Stimulated activated CD8-positive, alpha-beta memory T cell treated with anti-CD3 and anti-CD28 coated beads, Interleukin-4, amount 100 ng/mL, for 1 hour (primary cell): ENCODE measurements at places on chromosomes 3 and 15.

- DNase-seq = no peak
Observed at GRCh38 chr3:29486096-29486495, 205.2 kb downstream of the RBMS3 start.

GRCh38 chr3:102530415-102531181 lies 95.8 kb downstream of the ZPLD1 start:
- DNase-seq = no peak

- no peak for DNase-seq
Observed at GRCh38 chr15:76968306-76968705, 26.6 kb upstream of the PSTPIP1 start.

- no peak for DNase-seq
Observed at GRCh38 chr3:131387796-131388489, 6.4 kb downstream of the NUDT16 start.

- no peak for DNase-seq
Observed at GRCh38 chr3:98233468-98233867, 30.6 kb upstream of the OR5H6 start.

DNA sequence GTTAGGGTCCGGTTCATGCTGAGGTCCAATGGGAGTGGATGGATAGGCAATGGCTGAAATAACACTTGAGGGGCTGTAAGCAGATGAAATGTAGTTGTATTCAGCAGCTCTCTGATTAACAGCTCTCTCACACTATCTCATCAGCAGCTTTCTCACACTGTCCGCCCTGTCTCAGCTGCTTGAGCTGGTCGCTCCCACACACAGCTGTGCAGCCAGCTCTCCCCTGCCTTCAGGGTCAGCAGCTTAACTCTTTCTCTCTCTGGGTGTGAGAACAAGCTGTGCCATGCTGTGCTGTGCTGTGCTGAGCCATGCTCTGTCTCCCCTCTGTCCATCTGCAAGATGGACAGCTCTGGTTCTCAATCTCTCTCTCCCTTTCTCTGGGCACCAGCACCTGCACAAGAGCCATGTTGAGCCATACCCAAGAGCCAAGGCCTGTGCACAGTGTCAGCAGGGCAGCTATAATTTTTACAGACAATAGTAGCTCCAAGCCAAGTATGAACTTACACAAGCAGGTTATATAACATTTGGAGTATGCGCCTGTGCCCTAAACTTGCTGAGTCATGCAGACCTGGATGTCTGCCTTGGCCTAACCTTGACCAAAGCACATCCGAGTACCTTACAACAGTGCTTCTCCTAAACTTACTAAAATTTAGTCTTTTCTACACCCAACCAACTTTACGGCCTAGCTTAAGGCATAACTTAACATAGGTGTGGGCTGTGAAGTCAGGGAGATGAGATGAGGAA lies 291.3 kb upstream of the TRIM42 start:
- no peak for DNase-seq

GRCh38 chr3:23829242-23829934 lies 23.6 kb downstream of the UBE2E1 start:
- no peak for DNase-seq

DNA sequence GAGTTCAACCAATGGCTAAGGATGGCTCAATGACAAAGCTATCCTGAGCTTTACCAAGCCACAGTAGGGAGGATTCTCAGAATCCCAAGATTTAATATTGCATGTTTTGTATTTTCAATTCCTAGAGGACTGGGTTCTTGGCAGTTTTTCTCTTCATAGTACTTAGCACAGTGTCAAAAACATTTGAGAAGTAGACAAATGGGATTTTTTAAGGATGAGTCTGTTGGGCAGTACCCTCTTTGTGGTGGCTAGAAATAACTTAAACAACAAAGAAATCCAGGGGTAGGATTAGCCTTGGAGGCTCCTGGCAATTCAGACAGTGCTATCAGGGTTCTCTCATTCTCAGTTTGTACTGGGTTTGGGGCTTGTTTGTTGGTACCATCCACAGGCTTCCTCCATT lies 212.8 kb upstream of the RORA start:
- no peak for DNase-seq

DNA sequence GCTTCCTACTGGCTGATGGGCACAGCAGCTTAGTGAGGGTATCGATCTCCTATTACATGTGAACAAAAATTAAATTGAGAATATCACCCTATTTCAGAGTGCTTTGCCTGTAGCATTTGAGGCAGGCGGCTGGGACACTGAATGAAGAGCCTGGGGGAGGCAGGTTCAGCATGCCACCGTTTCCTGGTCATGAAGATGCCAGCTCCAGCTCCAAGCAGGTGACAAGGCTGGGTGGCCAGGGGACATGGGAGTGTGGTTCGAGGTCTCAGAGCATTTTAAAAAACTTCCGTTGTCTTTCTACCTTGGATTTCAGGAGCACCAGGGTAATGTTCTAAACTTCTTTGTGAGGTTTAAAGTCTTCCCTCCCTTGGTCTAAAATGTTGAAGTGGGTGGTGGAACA lies 158.2 kb downstream of the RPLP1 start:
- no peak for DNase-seq

DNA sequence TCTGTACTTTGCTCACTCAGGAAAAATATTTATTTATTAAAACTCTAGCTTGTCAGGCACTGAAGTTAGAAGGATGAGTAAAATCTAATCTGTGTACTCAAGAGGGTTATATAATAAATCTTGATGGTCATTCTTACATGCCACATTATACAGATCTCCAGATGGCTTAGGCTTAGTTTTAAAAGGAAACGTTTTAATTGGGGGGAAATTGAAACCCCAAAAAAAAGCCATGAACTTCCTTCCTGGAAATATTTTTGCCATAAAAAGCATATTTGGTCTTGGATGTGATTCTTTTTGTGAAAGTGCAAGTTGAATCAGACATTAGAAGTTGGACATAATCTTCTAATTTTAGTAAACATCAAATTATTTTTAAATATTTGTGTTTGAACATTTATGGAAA lies 6.0 kb downstream of the SENP8 start:
- no peak for DNase-seq

DNA sequence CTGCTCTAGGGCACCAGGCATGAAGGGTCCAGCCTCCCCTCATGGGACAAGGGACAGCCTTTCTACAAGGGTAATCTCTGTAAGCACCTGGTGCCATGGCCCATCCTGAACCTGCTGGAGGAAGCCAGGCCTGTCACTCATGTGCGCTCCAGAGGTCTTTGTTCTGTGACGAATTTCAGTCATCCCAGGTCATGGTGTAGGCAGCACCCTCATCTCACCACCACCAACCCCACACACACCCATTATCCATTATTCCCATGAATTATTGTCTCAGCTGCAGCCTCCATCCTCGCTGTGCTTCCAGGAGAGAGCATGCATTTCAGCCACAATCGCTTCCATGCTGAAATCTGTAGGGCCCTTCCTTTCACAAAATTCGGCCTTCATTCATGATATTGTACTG lies 419.3 kb downstream of the EPHB1 start:
- DNase-seq = no peak

DNA sequence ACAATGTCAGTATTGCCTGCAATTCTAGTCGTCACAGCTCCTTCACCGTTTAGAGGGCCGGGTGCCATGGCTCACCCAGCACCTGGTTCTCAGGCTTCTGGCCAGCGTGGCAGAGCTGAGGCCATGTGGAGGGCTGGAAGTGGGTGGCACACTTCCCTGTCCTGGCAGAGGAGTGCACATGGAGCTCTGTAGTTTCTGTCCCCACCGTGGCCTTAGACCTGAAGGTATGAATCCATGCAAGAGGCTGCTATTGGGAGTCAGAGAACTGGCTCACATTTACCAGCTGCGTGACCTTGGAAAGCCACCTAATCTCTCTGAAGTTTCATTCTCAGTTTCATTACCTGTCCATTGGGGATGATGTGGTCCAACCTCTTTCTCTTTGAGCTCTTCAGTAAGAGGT lies 22.2 kb downstream of the EPHB1 start:
- no peak for DNase-seq

DNA sequence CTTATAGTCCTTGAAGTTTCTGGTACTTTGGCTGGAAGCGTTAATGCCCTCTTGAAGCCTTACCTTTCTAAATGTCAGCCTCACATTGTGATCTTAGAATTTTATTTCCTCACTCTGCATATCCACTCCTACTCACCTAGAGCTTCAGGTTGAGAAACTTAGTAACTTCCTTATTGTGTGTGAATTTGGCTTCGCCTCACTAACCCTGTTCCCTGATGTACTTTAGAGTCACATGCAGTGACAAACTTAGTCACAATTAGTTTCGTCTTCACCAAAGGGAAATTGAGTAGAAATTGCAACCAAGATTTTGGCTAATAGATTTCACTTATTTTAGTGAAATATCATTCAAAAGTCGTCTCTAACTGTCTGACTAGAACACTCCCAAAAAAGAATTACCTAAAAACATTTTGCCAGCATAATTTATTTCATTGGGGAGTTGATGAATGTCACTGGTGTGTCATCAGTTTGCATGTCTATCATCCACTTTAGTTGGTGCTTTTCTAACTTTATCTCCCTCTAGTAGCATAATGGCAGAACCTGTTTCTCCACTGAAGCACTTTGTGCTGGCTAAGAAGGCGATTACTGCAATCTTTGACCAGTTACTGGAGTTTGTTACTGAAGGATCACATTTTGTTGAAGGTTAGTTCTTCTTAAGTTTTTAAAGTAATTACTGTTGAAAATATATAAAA lies 960 bp downstream of the MFN1 start:
- no peak for DNase-seq

DNA sequence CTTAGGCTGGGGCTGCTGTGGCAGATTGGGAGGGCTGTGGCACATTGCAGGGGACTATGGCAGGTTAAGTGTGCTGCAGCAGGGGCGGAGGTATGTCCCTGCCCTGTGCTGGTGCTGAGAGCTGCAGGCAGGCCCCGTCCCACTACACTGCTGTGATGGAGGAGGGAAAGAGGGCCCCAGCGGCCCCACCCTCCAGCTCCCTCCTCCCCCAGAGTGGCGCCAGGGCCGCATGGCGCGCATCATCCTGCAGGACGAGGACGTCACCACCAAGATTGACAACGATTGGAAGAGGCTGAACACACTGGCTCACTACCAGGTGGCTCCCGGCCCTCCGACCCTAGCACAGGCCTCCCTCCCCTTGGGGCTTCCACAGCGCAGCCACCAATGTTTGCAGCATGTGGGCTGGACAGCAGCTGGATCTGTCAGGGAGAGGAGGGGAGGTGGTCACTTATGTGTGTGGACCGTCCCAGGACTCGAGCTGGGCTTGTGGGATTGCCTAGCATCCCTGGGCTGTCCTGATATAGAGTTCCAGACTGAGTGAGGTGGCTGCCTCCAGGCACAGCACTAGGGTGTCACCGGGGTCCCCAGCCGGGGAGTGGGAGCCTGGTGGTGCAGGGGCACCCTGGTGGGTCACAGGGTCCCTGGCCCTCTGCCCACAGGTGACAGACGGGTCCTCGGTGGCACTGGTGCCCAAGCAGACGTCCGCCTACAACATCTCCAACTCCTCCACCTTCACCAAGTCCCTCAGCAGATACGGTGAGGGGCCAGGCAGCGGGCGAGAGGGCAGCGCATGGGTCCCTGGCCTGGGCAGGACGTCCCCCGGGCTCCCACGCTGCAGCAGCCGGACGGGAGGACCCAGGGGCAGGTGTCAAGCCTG lies 46.1 kb downstream of the PLXNA1 start:
- DNase-seq = no peak

DNA sequence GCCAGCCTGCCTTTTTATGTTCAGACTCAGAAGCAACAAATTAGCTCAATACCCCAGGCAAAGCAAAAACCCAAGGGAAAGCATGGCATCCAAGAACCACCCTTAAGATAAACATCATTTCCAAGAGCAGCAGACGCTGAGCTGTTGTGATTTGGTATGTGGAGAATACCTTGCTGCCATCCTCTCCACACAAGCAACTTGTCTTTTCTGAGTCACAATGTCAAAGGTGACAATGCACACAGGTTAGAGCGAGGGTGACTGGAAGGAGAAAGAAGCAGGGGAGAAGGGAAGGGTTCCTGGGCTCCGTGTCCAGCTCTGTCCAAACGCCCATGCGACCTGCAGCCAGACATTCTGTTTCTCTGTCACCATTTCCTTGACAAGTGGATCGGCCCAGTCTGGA lies 6.0 kb downstream of the PCSK6 start:
- no peak for DNase-seq

DNA sequence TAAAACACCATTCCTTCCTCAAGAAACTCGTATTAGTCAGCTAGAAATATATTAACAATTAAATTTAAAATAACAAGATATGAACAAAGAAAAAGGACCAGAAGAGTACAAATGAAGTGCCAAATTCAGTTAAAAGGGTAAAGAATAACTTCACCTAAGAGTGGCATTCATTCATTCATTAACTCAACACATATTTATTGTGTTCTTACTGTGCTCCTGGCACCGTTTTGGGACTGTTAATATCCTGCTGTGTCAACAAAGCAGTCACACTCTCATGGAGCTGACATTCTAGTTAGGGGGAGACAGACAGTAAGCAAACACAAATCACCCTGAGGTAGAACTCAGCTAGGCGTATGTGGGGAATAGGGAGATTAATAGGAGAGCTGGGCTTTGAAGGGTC lies 123.6 kb upstream of the DPPA4 start:
- no peak for DNase-seq

DNA sequence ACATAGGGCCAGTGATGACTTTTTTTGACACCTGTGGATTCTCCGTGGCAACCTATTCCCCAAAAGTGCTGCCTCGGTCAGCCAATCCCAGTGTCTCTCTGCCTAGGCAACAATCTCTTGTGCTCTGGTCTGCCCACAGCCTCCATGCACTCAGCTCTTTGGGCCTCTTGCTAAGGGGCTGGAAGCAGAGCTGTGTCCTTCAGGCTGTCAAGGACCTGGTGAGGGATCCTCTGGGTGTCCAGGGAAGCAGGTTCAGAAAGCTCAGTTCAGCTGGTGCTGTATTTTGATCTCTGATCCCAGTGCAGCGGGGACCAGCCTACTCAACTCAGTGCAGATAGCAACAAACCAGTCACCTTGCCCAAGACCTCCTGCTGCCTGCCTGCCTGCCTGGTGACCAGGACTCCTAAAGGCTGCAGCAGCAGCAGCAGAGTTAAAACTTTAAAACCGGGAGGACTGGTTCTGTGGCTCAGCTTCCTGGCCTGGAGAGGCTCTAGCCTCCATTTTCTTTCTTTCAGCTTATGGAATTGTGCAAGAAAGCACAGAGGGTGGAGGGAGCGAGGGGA lies 6.2 kb downstream of the PAK6 start:
- DNase-seq = no peak

- no peak for DNase-seq
Observed at GRCh38 chr3:3184876-3185275, 5.4 kb upstream of the CRBN start.

GRCh38 chr15:87752250-87752951 lies 504.1 kb downstream of the NTRK3 start:
- no peak for DNase-seq

DNA sequence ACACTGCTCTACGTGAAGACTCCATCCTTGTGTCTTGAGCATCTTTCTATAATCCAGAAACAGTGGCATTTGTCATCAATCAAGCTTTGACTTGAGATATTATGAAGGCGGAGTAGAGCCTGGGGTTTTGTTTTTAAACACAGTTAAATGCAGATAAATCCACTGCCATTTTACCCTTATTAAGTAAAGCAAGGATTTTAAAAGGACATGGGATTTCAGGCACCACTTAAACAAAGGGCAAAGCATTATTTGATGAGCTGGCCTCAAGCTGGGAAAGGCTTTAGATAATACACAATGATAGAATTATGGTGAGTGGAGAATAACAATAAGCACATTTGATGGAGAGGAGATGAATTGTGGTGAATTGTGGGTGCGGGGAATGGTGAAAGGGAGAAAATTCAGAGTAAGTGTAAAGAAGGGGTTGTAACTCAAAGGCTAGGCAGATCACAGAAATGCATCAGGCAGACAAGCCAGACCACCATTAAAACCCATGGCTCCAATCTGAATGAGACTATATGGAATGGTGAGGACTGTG lies 54.9 kb upstream of the GLCE start:
- no peak for DNase-seq
